ENCODE measurements at places on chromosomes 1 and 21.

DNA sequence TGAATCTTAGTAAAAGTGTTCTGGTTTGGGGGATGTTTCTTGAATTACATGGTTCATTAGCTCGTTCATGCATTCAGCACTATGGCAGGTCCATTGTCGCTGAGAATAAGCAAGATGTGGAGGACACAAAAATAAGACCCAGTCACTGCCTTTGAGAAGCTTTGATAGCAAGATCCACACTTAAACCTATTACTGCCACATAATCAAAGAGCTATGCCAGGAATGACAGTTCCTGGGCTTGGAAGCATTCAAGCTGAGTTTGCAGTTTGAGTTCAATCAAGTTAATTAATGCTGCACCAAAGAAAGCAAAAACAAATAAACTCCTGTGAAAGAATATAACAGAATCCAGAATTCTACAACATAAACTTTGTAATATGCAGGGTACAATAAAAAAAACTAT is 131.8 kb downstream of the MIS18A start:
- DNase-seq: no peak

GRCh38 chr1:17429183-17429582 is 10.3 kb downstream of the RCC2 start:
- no peak for DNase-seq

GRCh38 chr1:10204003-10204642 is 6.2 kb upstream of the KIF1B start:
- no peak for DNase-seq

- no peak for DNase-seq
These were observed 36.3 kb upstream of the TDRD10 start for GRCh38 chr1:154465621-154466195.

DNA sequence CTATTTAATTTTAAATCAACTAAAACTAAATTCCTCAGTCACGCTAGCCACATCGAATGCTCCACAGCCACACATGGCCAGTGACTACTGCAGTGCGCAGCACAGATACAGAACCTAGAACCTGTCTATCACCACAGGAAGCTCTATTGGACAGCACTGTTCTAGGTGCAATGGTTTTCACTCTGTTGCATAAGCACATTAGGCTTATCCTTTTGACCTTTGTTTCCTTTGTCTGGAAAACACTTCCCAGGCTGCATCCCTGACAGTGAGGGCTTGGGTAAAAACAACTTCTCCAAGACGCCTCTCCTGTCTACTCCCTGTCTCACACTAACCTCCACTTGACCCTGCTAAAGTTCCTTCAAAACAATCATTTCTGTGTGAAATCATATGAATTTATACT is 33.6 kb upstream of the RAP1GAP start:
- DNase-seq: no peak

DNA sequence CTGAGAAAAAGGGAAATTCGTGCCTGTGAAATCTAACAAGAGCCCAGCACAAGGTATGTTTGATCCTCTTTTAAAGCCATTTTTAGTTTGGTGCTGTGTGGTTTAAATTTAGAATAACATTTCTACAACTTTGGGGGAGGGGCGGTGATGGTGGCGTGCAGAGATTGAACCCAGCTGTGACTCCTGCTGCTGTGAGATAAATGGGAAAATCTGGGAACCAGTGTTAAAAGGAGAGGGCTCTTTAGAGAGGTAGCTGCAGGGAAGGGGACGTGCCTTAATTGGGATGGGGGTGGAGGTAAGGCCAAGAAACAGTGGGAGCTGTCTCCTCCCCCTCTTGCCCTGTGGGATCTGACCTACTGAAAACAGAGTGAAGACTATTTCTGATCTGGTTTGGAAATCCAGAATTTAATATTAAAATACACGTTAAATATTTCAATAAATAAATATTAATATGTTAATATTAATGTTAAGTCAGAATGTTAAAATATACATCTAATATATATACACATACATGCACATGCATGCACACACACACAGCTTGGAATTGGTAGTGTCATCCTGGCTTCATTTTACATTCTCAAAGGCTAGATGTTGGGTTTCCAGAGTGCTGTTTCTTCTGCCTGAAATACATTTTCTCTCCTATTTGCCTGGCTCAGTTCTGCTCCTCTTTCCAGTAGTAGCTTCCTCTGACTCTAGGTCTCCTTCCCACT is 30.1 kb upstream of the DNAJC6 start:
- DNase-seq: no peak

DNA sequence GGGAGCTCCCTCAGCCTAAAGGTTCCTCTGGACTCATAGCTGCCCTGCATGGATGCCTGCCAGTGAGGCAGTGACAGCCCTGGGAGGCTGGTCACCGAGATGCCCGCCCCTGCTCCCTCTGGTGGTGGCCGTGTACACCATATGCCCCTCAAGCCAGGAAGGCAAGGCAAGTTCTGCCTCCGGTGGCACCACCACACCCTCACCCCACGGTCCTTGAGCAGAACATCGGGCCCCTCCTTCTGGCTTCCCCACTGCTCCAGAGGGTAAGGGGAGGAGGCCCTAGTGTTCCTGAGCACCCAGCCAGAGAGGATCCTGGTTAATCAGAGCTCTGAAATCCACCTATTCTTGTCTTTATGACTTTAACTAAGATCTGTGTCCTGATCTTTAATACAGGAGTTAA is 1.5 kb upstream of the S100A14 start:
- DNase-seq: peak; percentile 24

- no peak for DNase-seq
These were observed 5.8 kb downstream of the LINGO4 start for GRCh38 chr1:151799179-151800022.

DNA sequence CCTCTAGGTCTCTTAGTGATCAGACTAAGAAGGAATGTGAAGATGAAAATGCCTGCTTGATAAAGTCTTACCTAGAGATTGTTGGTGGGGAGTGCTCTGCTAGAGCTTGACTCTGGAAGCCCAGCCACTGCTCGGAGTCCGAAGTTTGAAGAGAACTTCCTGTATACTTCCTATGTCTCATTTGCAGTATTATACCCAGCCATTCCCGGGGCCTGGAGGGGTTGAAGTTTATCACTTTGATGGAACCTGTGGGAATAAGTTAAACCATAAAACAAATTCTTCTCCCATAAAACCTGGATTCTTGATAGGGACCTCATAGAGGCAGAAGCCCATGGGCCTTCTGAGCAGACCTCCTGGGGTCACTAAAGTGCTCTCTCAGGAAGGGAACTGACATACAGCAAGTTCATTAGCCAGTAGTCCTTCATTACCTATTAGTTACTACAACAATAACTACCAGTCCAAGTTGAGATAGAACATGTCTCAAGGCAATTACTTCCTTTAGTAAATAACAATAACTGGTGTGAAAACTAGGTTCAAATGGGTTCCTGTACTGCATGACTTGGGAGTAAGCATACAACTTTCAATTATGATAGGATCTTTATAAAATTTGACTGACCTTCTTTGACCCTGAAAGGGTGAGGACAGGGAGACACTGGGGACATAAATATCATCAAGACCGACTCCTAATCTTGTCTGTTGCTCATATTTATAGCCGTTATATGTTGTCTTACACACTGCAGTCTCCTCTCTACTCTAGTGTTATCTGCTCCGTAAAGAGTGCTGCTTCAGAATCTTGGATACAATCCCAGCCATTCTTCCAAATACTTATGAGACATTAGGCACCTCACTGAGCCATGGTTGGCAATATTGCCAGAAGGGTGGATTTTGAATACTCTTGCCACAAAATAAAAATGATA is at the start of gene OR6N1:
Gene OR6N1 (minus strand): TSS at position 246 of the 917 bp plus-strand sequence. CDS start 5,513 bp downstream, outside the sequence.
- DNase-seq: no peak

DNA sequence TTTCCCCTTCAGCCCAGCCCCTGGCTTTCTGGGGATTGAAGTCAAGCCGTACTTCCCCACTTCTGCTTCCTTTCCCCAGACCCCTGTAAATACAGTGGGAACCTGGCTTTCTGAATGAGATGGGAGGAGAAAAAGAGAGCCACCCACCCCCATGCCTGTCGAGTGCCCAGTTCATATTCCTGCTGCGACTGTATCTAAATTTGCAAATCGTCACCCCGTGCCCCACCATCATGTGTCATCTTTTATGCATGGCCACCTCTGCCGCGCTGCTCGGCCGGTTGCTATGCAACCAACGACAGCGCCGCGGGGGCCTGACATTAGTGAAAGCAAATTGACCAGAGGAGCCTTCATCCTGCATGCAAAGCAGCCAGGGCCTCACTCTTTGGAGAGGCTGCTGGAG is 143.0 kb downstream of the ELAVL4 start:
- no peak for DNase-seq

DNA sequence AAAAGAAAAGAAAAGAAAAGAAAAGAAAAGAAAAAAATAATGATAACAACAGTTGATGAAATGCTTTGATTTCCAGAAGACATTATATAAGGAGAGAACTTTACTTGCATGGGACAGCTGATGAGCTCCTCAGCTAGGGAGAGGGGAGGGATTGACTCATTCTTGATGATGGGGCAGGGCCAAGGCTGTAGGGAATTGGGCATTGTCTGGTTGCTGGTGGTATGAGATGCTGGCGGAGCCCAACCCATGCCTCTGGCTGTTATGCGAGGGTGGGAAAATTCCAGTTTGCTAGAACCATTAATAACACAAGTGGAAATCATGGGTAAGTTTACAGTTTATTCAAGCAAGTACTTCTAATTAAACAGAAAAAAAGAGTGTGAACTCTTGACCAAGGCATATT is 36.0 kb upstream of the KIF26B start:
- DNase-seq: no peak

- no peak for DNase-seq
These were observed 31.1 kb upstream of the HSD3B1 start for GRCh38 chr1:119475866-119476439.

DNA sequence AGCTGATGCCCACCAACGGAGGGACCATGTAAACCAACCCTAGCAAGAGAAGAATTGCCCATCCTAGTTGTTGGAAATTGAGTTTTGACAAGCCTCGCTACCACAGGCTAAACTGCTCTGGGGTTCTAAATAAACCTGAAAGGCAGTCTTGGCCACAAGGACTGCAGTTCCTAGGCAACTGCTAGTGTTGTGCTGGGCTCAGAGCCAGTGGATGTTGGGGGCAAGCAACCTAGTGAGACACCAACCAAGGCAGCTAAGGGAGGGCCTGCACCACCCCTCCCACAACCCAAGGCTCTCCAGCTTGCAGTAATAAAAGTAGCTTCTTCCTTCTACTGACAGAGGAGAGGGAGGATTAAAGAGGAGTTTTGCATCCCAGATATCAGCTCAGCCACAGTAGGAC is 102.4 kb upstream of the PKN2 start:
- no peak for DNase-seq

- no peak for DNase-seq
These were observed 493.7 kb upstream of the PLXNA2 start for GRCh38 chr1:208737922-208738321.

DNA sequence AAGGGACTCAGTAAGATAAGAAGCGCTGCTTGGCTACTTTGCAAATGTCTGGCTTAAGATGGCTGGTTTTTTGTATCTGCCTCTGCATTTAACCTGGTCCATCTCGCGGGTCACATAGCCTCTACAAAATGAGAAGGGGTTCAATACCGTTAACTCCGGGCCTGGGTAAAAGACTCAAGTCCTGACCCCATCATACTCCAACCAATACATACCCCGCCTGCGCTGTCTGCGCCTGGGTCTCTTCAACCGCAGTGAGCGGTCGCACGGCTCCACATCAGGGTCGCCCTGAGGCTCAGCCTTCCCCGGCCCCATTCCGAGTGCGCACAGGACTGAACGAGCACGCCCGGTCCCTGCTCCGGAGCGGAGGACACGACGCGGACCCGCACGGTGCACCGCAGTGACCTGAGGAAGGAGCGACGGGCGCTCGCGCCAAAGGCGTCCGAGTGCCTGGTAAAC is 558 bp upstream of the PGD start:
- DNase-seq: no peak

- DNase-seq: no peak
These were observed 33.0 kb upstream of the ID3 start for GRCh38 chr1:23592209-23592892.

DNA sequence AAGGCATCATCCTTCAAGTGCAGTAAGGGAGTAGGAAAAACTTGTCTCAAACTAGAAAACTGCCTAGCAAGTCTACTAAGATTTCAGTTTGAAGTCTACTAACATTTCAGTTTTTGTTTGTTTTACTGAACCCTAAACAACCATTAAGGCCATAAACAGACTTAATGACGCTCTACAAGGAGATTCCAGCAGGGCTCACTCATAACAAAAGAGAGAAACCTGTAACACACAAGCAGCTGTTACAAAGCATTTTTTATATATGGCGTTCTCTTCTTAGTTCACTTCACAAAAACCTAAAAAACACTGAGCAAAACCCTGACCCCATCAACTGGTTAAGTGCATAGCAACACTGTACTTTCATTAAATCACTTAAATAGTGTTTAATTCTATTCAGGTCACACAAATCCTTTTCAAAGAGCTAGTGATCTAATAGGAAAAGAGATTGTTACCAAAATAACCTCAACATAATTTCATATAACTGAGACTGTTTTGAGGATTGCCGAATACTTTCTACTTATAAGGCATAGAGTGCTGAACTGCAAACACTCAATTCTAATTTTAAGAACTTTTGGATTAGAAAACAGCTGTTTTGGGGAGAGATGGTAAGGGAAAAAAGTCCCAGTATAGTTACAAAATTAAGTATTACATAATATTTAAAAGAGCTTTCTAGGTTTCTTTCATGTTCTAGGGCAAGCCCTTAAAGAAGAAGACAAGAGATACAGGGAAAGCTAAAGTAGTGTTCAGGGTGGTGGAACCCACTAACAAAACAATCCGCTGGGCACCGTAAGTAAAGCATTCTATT is 1.4 kb downstream of the B3GALNT2 start:
- no peak for DNase-seq

DNA sequence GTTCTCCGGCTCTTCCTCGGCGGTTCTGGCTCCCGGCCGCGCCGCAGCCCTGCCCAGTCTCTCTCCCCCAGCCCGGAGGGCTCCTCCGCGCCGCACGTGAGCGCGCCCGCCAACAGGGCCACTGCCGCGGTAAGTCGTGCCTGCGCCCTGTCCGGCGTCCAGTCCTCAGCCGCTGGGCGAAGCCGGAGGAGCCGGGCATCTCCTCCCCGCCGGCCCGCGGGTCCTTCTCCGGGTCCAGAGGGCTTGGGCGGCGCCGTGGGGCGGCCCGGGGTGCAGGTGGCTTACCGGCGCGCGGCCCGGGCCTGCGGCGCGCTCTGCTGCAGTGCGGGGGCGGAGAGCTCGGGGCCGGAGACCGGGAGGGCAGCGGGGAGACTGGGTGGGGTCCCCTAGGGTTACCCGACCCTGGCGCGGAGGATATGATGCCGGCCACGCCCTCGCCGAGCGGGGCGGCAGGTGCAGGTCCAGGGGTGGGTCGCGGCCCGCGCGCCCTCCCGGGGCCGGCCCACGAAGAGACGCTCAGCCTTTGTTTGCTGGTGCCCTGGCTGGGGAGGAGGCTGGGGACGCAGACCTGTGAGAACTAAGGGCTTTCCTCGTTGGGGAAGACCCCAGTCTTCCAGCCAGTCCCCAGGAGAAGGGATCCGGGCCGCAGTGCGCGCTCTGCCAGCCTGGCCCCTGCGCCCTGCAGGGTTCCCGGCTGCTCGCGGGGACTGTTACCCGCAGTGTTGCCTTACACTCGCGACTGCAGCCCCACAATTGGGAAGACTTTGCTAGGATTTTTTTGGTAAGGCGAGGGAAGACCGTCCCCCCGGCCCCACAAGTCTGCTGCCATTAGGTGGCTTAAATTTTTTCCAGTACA is at the start of gene DOP1B:
Gene DOP1B (plus strand): TSS at position 10 of the 856 bp plus-strand sequence. CDS start 7,910 bp downstream, outside the sequence.
- no peak for DNase-seq
